ENCODE measurements at places on chromosomes 12 and 14.
A peak's percentile ranks its signal among the peaks of the same experiment; 100 is the strongest.

GRCh38 chr14:63428486-63428885, 109.8 kb upstream of the GPHB5 start:
- DNase-seq = no peak

GRCh38 chr14:98156411-98156810, 1115.6 kb downstream of the BCL11B start:
- DNase-seq = no peak

DNA sequence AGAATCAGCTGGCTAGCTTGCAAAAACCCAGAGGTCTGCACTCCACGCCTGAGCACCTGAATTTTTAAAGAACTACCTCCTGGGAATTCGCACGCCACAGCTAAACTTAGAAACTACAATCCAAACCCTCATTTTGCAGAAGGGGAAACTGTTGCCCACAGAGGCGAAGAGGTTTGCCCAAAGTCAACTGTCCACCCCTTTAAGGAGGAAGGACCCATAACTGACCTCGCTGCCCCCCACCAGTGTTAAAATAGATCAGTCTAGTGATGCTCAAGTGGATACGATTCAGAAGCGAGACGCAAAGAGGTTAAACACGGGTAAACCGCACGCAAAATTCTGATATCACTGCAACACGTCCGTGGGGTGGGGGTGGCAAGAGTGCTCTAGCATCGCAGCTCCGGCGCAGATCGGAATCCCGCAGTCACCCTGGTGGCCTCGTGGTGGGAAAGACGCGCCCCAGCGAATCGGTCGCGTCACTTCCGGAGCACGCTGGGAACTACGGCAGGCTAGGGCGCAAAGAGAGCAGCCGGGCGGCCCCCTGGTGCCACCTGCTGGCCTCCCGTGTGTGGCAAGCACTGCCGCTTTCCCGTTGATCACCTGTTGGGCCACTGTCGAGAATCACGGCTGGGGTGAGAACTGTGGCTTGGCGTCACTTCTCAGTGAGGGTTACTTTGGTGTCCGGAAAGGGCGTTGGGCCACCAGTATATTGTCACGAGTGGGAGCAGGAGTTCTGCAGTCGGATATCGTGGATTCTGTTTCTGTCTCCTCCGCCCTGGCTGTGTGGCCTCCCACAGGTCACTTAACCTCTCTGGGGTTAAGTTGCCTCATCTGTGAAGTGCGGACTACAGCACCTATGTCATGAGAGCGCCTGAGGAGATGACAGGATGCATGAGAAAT, at the start of gene ALKBH2:
Gene ALKBH2, minus strand, starts transcription at position 451 of the 897 bp plus-strand sequence. CDS start 686 bp downstream, outside the sequence.
- peak; percentile 91 for DNase-seq

- no peak for DNase-seq
These were observed 244.9 kb upstream of the LRIG3 start for GRCh38 chr12:59164991-59165718.

DNA sequence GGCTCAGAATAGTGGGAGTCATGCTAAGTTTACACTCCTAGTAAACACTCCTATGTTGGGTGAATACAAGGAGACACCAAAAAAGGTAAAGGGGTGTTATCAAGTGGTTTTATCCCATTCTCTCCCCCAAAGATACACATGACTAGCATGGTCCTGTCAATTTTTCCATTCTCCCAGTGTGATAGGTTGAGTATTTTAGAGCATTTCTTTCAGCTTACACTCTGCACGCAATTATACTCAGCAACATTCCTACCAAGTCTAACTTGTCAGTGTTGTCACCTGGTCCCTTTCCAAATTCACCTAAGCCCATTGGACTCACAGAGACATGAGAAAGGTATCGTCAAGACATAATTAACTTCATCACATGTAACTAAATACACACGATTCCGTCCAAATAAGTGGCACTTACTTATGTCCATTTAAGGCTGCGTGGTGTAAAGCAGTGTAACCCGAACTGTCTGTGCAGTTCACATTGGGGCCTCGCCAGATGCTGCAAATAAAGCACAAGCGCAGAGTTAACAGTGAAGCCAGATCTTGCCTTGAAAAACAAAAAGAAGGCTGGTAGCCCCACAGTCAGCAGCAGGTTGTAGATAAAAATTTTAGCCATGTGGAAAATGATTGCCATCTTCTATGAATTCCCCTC, 159.7 kb downstream of the ANKS1B start:
- DNase-seq = no peak

DNA sequence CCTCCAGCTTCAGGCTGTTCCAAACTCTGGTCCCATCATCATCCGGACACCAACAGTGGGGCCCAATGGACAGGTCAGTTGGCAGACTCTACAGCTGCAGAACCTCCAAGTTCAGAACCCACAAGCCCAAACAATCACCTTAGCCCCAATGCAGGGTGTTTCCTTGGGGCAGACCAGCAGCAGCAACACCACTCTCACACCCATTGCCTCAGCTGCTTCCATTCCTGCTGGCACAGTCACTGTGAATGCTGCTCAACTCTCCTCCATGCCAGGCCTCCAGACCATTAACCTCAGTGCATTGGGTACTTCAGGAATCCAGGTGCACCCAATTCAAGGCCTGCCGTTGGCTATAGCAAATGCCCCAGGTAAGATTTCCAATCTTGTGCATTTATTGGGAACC, 3.3 kb downstream of the SP1 start:
- no peak for DNase-seq

GRCh38 chr12:46167412-46167811, 101.4 kb downstream of the SLC38A1 start:
- DNase-seq = no peak

GRCh38 chr14:56087671-56088471, 30.3 kb upstream of the PELI2 start:
- DNase-seq = no peak

DNA sequence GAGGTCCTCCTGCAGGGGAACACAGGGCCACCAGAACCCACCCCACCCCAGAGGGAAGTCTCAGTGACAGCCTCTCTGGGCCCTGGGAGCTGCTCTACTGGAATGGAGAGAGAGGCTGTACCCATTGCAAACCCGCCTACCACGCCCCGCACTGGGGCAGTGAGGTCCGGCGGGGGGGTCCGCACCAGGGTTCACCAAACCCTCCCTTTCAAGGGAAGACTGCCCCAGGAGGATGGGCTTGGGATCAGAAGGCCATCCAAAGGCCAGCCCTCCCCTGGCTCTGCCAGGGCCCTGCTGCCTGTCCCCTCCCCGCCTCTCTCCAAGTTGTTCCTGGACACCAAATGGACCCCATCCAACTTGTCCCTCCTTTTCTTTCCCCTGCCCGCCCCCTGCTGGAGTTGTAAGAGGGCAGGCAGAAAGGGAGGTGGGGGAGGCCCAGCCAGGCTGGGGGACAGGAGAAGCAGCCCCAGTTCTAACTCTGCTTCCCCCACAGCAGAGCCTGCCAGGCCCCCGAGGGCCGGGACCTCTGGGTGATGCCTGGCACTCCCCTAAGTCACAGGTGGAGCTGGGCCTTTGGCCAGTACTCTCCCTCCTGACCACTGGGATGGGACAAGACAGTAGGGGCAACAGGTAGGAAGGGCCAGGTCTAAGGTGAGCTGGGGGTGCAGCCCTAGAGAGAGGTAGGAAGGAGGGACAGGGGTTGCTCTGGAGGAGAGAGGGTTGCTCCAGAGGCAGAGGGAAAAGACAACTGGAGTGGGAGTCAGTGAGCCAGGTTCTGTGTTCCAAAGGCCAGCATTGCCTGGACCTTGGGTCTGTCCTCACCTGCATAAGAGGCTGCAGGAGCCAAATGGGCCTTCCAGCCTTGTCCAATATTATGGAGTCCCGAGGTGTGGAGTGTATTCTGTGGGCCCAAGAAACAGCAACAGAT, 3.2 kb upstream of the DIO3 start:
- DNase-seq = no peak

DNA sequence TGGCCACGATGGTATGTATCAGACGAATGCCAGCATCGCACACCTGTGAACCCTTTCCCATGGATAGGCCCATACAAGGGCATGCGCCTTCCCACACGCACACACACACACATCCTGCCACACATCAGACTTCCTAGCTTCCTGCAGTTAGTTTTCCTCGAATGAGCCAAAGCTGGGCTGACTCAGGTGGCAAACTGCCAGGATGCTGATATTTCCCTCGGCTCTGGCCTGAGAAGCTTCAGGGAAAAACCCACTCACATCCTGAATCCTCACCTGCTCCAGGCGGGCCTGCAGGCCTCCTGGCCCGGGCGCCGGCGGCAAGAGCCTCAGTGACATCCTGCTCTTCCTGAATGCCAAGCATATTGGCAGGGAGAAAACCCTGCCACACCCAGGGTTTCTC, 22.4 kb downstream of the CALM1 start:
- DNase-seq = no peak

- DNase-seq = no peak
These were observed 7.5 kb downstream of the MPHOSPH9 start for GRCh38 chr12:123225443-123225842.

GRCh38 chr12:57869298-57869926, 22.9 kb upstream of the CTDSP2 start:
- DNase-seq = no peak

- no peak for DNase-seq
These were observed 108.1 kb downstream of the TTLL5 start for GRCh38 chr14:75769047-75769685.

DNA sequence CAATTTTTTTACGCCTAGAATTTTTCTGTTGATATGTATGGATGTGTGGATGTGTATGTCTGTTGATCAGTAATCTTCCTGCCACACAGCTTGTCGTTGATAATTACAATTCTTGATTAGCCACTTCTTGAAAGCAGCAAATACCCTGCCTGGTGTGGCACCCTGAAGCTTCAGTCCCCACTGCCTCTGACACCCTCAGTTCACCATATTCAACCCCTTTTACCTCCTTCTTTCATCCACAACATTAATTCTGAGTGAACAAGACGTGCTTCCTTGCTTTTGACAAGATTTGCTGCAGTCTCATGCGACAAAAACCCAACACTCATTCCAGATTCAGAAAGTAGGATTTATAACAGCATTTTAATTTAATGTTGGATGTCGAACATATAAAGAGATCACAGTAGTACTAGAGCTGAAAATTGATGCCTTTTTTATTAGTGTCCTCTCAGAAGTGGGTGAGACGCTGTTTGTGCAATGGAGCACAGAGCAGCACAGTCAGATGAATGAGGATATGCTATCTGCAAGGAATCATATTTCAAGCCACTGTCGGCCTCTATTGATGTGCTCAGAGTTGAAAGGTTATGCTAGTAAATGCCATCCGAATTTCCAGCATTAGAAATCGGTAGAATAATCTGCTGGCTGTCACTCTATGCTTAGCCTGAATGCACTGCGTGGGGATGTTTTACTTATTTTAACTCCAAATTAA, 383.7 kb downstream of the EGLN3 start:
- no peak for DNase-seq

GRCh38 chr14:50060871-50061663, 55.3 kb downstream of the VCPKMT start:
- peak; percentile 17 for DNase-seq

- DNase-seq = no peak
These were observed 17.6 kb downstream of the CALCOCO1 start for GRCh38 chr12:53709671-53710070.

DNA sequence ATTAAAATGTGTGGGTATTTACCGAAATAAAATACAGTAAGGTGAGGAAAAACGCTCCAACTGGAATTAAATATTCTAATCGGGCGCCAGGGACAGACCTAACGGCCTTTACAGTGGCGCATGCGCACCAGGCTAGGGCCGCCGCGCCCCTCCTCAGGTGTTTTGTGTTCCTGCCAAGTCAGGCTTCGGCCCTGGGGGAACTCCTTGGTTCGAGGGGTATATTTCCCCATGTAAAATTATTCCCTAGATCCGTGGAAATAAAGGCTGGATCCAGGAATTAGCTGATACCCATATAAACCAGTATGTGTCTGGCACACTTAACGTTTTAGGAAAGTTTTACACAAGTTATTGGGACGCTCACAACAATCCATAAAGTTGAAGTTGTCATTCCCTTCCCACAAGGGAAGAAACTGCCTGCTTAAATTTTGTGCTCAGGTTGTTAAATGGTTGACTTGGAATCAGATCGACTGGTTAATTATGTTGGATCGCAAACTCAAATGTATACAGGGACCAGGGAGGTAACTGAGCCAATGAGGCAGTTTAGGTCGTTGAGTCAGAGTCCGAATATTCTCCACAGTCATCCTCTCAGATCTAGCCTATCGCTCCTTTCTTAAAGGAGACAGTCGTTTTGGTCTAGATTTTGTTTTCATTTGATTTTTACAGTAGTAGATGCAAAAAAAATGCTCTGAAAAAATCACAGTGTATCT, 621 bp upstream of the ANAPC7 start:
- DNase-seq = peak; percentile 55

GRCh38 chr12:102728506-102729242, 188.4 kb downstream of the PAH start:
- no peak for DNase-seq

DNA sequence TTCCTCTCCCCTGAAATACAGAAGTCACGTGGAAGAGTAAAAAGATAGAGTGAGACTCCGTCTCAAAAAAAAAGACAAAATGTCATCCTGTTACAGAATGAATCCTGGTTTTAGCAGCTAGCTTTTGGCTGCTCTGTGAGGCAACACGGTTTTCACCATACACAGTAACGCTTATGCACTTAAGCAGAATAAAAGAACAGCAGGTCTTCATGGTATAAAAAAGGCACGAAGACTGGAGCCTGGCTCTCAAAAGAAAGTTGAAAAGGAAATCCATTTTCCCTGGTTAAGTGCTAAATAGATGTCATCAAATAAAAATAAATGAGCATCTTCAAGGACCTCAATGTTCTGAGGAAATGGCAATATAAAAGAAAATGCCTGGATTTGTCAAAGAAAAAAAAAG, 444.1 kb downstream of the IPO8 start:
- DNase-seq = no peak

GRCh38 chr12:5230861-5231260, 187.2 kb downstream of the KCNA5 start:
- DNase-seq = no peak

DNA sequence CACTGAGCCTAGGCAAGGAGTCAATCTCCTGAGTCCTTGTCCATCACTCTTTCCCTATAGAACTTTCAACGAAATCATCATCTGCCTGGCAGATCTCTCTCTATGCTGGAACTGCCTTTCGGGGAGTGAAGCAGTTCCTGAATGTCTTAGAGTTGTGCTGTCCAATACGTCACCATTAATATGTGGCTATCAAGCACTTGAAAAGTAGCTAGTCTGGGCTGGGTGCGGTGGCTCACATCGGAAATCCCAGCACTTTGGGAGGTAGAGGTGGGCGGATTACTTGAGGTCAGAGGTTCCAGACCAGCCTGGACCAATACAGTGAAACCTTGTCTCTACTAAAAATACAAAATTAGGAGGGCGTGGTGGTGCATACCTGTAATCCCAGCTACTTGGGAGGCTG, 35.1 kb downstream of the NRDE2 start:
- no peak for DNase-seq

GRCh38 chr14:95774265-95775160, 60.6 kb upstream of the TCL1A start:
- DNase-seq = peak; percentile 8

GRCh38 chr14:105602799-105603793, 76.7 kb downstream of the TMEM121 start:
- DNase-seq = no peak

All from stimulated activated CD8-positive, alpha-beta memory T cell treated with anti-CD3 and anti-CD28 coated beads, Interleukin-2, amount 100 ng/mL, for 1 hour (primary cell).